ENCODE measurements at places on chromosomes 11 and 22.

DNA sequence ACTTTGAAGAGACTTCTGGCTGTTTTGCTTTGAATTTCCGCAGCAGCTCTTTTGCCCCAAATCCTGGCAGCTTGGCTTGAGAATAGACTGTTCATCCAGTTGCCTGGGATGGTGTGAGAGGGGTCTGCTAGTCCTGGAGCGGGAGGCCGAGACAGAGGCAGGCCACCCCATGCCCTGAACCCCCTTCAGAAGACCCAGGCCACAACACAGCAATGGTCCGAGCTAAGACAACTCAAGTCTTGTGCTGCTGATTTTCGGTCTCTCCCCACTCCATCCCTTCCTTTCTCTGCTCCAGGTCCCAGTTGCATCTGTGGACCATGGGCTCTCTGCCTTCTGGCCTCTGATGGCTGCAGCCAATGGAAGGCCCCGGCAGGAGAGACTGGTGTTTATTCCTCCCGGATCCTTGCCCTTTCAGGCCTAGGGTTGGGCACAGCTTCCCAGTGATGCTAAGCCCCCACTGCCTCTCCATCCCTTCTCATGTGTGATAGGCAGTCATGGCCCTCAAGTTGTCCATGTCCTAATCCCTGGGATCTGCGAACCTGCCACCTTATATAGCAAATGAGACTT, 31.9 kb upstream of the TP53I11 start:
- no peak for DNase-seq

GRCh38 chr11:64764753-64765152, 5.0 kb upstream of the PYGM start:
- DNase-seq, result no peak

- DNase-seq, result no peak
These were observed 36.1 kb upstream of the GLYATL2 start for GRCh38 chr11:58880625-58881024.

GRCh38 chr11:27907530-27907929, 200.4 kb downstream of the KIF18A start:
- DNase-seq, result no peak

DNA sequence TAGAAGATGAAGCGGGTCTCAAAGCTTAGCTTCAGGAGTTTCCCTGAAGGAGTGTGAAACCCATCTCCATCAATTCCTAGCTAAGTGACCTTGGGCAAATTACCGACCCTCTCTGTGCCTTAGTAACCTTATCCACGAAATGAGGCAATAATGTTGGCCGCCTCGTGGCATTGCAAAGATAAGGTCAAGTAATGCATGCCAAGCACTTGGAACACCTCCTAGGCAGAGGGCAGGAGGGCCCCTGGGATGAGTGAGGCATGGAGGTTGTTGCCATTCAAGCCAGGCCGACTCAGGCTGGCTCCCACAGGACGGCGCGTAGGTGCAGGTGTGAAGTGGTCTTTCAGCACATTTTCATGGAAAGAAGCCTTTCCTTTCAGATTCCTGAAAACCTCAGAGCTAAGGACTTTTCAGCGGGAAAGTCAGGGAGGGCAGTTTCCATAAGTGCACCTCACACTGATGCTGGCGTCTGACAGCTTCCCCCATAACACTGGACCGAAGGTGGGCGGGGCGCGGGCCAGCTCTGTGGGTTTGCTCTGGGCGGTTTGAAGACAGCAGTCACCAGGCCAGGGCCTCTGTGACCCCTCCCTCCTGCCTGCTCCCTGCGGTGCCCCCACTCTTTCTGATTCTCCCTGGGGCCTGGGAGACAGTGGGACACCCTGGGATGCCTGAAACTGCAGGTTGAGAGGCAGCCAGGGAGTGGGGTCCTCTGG, 25.2 kb downstream of the RPS6KA4 start:
- DNase-seq, result no peak

- no peak for DNase-seq
These were observed 10.0 kb downstream of the RHBDD3 start for GRCh38 chr22:29257751-29258181.

GRCh38 chr11:118287006-118287405, 17.5 kb upstream of the CD3E start:
- DNase-seq, result no peak

- DNase-seq, result no peak
These were observed 49.3 kb upstream of the MPPED2 start for GRCh38 chr11:30635401-30635989.

DNA sequence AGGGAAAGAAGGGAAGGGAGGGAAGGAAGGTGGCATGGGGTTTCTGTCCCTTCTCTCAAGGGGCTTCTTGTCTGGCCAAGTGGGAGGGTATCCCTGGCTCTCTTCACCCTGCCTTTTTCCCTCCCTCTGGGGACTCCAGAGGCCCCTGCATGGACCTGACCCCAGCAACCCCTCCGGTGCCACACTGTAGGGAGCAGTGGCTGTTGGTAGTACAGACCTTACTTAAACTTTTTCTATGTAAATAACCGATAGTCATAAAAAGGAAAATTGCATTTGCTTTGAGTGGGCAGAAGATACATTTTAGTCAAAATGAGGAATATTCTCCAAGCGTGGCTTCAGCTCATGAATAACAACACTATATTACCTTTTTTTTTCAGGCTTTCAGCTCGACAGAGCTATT, 1384.0 kb downstream of the BRD1 start:
- DNase-seq, result no peak

DNA sequence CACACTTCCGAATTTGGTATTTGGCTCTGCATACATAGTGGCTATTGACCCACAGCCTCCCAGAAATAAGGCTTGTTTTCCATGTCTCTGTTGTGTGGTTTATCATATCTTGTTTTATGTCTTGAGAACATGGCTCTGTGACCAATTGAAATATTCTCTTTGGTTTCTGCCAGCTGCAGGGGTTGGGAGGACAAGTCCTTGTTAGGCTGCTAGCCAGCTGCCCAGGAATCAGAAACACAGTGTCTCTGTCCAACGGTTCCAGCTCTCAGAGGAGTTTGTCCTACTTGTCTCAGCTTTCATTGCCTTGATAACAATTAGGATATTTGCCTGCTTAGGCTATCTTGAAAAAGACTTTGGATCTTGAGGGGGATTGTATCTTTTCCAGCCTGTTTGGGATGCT, 6.0 kb upstream of the SLC7A4 start:
- no peak for DNase-seq

GRCh38 chr11:43116071-43116470, 195.7 kb upstream of the API5 start:
- DNase-seq, result no peak

GRCh38 chr11:422249-422656, 7.5 kb upstream of the SIGIRR start:
- no peak for DNase-seq

DNA sequence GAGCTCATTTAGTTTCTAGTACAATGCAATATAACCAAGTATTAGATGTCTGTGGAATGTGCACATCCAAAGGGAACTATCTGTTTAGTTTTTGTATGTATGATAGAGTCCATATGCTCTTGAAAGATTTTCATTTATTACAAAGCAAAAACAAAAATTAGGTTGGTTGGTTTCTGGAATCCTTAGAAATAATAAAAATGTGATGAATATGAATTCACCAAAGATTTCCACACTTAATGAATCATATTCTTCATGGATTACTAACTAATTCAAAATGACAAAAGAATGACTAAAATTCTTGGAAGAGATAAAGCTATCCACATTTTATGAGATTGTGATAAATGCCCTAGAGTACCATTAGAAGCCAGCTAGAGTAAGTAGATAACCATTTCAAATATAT, 261.1 kb downstream of the SBF2 start:
- DNase-seq, result no peak

DNA sequence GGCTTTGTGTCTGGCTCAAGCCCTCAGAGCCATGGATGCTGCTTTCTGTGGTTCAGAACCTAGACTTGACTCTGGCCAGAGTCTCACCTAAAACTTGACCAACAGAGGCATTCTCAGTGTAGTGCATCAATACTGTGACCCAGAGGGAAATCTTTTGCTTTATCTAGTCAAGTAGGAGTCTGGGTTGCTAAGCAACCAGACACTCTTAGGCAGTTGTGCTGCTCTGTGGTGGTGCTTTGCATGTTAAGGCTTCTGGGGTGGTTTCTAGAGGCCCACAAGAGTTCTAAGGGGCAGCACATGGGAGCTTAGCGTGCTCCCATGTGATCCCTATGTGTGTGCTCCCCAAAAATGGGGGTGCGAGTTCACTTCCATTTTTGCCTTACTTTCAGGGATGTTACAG, 224.6 kb upstream of the PLET1 start:
- no peak for DNase-seq

GRCh38 chr22:50250249-50250554, 863 bp downstream of the HDAC10 start:
- no peak for DNase-seq

DNA sequence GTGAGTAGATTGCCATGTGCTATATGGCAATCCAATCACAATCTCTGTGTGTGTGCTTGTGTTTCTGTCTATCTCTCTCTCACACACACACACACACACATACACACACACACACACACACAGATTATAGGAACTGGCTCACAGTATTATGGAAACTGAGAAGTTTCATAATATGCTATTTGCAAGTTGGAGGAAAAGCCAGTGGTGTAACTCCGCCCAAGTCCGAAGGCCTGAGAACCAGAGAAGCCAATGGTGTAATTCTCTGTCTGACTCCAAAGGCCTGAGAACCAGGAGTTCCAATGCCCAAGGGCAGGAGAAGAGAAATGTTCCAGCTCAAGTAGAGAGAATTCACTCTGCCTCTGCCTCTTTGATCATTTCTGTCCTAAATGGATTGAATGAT, 37.2 kb downstream of the GLYATL2 start:
- DNase-seq, result no peak

GRCh38 chr11:82682003-82682751, 51.5 kb downstream of the FAM181B start:
- peak; percentile 1 for DNase-seq

- no peak for DNase-seq
These were observed 37.3 kb downstream of the PIWIL4 start for GRCh38 chr11:94604482-94604881.

GRCh38 chr11:125762445-125762844, 16.2 kb downstream of the PATE2 start:
- no peak for DNase-seq

DNA sequence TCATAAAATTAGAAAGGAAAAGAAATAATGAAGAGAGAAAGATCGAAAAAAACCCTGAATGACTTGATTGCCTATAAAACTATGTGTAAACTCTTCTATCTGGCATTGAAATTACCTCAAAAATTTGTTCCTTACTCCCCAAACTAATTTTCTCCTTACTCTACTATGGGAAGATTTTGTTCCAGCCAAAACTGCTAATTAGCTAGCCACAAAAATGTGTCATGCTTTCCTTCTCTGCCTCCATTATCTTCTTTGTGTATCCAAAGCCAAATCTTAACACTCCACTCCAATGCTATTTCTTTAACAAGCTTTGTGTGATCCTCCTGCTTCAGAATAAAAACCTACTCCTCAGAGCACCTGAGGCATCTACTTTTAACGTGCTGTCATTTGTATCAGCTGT, 831.2 kb downstream of the METTL15 start:
- DNase-seq, result no peak

GRCh38 chr22:46052801-46053562, 76.0 kb upstream of the WNT7B start:
- DNase-seq, result no peak

DNA sequence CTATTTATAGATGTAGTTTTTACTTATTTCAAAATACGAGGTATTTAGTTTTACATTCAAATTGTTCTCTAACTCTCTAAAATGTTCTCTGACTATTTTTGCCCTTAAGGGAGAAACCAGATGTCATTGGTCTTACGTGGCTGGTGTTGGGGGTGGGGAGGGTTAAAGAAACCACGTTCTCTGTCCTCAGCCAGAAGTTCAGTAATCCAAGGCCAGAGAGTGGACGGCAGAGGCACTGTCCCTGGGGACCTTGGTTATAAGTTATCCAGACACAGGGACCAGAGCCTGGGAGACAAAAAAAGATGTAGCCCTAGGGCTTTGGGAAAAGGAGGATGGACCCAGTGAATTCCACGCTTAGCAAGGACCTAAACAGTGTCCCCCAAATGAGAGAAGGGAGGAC, 706 bp upstream of the OR51E1 start:
- no peak for DNase-seq

DNA sequence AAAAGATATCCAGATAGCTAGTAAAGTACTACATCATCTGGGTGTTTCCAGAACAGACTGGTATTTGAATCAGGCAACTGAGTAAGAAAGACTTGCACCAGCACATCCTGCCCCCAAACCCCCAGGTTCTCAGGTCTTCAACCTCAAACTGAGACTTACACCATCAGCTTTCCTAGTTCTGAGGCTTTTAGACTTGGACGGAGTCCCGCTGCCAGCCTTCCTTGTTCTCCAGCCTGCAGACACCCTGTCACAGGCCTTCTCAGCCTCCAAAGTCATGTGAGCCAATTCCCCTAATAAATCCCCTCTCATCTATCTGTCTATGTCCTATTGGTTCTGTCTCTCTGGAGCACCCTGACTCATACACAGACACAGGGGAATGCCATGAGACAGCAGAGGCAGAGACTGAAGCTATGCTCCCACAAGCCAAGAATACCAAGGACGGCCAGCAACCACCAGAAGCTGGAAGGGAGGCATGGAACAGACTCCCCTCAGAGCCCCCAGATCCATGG, 10.9 kb downstream of the SMCO4 start:
- no peak for DNase-seq

GRCh38 chr11:68038718-68039525, at the start of gene TCIRG1:
Gene TCIRG1 (plus strand): TSS chr11:68039025. CDS start chr11:68041272, 2,247 bp downstream.
- DNase-seq, result peak; percentile 41

DNA sequence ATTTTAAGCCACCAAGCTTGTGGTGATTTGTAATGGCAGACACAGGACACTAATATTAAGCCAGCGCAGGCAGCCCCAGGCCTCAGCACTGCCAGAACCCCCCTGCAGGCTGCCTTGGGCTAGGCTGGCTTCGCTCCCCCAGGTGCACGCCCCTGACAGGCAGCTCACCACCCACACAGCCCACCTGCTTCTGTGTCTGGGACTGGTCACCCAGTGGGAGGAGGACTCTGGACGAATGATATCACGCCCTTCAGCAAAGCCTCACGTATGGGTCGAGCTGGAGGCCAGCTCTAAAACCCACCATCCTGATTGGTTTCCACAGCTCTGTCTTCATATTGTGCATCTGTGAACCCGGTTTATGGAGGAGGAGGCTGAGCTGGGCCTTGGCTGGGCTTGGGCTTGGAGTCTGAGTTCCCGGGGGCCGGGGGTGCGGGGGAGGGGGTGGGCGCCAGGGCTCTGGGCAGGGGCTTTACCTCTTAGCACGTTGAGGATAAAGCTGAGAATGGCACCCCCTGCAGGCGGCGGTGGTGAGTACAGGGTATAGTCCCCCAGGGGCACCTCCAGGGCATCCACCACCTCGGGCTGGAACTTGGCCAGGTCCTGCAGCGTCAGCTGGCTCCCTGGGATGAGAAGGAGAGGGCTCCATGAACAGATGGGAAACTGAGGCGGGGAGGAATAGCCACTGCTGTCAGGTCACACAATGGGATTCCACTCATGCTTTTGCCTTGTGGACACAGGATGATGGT, 13.8 kb downstream of the GGT5 start:
- peak; percentile 37 for DNase-seq

DNA sequence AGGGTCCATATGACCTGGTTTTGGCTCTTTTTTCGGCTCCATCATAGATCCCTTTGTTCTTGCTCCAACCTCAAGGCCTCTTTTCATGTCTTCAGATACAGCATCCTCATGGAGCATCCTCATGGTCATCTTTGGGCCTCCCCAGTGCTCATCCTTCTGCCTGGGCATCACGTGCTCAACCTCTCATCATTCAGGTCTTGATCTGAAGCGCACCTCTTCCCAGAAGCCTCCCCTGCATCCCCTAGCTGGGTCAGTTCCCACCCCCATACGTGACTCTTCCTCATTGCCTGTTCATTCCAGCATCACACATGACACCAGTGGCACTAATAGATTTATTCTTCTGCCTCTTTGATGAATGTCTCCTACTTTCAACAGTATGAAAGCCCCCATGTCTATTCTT, 192.2 kb downstream of the MIAT start:
- no peak for DNase-seq

- no peak for DNase-seq
These were observed 286.7 kb upstream of the CCDC90B start for GRCh38 chr11:83572581-83573496.

All from stimulated activated naive CD4-positive, alpha-beta T cell (primary cell).